BE2C (cell line): ENCODE measurements at places on chromosomes 1 and 21.

DNA sequence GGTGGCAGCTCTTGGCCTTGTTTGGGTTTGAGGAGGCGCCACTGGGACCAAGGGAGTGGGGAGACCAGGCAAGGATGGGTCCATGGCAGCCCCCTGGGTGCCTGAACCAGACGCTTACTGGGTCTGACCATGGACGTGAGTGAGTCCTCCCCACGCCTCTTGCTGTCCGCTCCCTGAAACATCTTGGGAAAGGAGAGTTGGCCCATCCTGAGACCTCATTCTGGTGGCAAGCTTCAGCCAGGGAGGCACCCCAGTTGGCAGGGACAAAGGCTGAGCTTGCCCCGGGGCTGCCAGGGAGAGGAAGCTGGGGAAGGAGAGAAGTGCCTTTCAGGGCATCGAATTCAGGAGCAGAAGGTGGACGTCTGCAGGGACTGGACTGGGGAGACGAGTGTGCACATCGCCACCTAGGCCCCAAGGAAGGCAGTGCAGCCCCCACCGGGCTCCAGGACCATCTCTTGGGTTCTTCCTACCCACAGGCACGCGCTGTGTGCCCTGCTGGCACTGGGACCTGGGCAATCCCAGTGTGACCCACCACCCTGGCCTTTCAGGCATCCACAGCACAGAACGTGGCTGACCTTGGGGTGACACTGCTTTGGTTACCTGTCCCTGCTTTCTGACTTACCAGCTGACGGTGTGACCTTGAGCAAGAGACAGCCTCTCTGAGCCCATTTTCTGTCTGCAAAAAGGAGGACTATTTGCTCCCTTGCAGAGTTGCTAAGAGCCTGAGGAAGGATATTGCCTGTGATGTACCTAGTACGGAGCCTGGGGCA, 132.9 kb upstream of the WNT4 start:
- DNase-seq = peak; percentile 58

DNA sequence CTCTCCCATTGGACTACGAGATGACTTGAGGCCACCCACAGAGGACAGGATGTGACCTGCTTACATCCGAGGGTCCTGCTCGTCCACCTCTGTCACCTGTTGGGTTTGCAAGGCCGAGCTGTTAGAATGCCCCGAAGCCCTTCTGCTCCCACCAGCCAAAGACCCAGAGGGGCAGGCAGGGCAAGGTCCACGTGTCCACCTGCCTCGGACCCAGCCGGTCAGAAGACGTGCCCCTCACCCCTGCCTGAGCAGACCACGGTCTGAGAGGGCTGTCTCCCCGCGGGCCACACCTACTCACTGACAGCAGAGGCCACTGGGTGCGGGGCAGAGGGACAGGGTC, 30.3 kb upstream of the TRAPPC10 start:
- DNase-seq = no peak

DNA sequence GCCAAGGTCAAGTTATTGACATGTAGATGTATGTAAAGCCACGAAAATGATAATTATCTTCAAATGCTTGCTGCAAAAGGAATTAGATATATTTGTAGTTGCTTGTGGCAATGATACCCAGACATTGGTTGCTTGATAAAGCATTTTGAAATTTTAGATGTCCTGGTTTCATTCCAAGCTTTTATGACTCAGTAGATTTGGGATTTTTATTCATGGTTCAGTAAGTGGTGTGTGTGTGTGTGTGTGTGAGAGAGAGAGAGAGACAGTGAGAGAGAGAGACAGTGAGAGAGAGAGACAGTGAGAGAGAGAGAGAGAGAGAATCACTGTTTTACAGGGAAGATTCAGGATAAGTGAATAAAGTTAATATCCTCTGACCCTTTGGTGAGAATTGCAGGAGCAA, 498.2 kb upstream of the C1orf87 start:
- DNase-seq = no peak

DNA sequence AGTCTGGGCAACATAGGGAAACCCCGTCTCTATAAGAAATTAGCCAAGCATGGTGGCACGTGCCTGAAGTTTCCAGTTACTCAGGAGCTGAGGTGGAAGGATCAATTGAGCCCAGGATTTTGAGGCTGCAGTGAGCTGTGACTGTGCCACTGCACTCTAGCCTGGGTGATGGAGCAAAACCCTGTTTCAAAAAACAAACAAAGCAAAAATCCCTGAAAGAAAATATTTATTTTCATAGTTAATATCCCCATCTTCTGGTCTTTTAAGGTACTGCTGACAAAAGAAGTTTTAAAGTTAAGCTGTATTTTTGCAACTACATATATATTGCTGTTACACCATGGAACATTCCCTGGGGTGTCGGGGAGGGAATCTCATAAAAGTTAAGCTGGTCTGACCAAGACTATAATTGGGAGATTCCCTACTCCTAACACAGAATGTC, 26.0 kb downstream of the VAMP4 start:
- DNase-seq = no peak

DNA sequence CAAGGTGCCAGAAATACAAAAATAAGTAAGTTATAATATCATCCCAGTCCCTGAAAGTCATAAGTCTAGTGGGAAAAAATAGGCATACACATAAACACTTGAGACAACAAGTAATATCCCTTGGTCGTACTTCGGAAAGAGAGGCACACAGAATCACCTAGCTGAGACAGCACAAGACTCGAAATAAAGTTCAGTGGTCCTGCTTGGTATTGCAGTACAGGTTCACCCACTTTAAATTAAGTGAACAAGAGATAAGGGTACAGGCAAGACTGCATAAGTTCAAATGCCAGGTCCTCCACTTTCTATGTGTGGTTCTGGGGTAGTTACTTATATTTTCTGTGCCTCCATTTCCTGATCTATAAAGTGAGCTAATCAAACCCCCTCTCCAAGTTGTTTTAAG, 47.6 kb downstream of the SEC16B start:
- DNase-seq = no peak

- no peak for DNase-seq
Measured at GRCh38 chr1:237444120-237444790, 402.3 kb downstream of the RYR2 start.

GRCh38 chr1:30778154-30778978, 20.8 kb upstream of the LAPTM5 start:
- peak; percentile 92 for DNase-seq

DNA sequence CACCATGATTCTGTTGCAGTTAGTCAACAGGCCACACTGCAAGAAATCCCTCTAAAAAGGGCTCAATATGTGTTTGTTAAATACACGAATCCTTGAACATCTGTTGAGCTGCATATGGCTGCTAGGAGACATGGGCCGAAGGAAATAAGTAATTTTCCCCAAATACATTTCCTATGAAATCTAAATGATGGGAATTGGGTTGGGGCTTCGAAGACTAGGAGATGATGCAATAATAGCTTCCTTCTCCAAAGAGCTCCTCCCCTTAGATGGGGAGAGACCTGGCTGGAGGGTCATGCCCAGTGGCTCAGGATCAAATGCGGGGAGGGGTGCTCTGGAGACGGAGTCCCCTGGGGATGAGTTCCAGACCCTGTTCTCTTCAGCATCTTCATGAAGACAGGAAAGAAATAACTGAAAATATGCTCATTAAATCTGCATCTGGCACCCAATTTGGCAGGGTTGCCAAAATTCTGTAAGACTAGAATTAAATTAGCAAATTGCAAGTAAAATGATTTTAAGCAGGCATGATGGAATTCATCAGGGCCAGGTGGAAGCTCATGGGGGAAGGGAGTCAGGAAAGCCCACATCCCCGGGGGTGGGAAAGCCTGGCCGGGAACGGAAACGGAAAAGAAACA, 165.0 kb upstream of the EDN2 start:
- no peak for DNase-seq

- DNase-seq = peak; percentile 37
Measured at GRCh38 chr1:167713330-167714081, 8.3 kb upstream of the MPZL1 start.

GRCh38 chr1:112881742-112882127, 74.3 kb downstream of the SLC16A1 start:
- DNase-seq = no peak

GRCh38 chr1:167270349-167271092, 49.8 kb downstream of the POU2F1 start:
- DNase-seq = no peak

DNA sequence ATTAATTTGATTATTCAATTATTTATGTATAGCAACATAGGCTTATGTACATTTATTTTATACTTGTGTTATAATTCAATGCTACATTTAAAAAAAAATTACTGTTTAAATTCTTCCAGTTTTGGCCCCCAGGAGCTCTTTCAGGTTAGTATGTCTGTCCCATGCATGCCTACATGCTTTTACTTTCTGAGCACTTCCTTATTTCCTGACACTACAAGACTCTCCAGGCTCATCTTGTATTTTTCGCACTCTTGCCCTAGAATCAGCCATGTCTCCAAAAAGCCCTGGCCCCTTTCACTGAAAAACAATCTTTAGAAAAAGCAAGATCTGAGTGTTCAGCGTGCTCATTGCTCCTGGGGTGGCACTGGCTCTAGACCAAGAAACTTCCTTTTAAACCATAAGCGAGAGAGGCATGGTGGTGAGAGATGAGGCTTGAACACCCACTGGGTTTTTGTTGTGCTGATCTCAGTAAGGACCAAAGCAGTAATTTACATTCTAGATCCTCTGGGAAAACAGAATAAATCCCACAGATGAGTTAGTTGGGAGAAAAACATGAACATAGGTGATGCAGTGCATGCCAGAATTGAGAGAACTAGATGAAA, 95.0 kb downstream of the SLC30A10 start:
- DNase-seq = no peak

DNA sequence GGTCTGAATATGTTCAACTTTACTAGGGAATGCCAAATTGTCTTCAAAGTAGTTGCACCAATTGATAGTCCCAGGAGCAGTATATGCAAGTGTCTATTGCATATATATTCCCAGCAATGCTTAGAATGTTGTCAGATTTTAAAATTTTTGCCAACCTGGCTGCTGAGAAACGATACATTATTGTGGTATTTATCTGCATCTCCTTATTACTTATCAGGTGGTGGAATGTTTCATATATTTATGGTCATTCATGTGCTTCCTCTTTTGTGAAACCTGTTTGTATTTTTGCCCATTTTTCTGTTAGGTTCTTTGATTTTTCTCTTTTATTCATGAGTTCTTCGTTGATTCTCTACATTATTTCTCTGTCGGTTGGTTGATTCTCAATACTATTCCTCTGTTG, 39.5 kb downstream of the COLGALT2 start:
- DNase-seq = no peak

- DNase-seq = no peak
Measured at GRCh38 chr1:29880556-29880955, 644.2 kb downstream of the PTPRU start.

GRCh38 chr1:184745110-184745509, 9.5 kb downstream of the EDEM3 start:
- DNase-seq = no peak

DNA sequence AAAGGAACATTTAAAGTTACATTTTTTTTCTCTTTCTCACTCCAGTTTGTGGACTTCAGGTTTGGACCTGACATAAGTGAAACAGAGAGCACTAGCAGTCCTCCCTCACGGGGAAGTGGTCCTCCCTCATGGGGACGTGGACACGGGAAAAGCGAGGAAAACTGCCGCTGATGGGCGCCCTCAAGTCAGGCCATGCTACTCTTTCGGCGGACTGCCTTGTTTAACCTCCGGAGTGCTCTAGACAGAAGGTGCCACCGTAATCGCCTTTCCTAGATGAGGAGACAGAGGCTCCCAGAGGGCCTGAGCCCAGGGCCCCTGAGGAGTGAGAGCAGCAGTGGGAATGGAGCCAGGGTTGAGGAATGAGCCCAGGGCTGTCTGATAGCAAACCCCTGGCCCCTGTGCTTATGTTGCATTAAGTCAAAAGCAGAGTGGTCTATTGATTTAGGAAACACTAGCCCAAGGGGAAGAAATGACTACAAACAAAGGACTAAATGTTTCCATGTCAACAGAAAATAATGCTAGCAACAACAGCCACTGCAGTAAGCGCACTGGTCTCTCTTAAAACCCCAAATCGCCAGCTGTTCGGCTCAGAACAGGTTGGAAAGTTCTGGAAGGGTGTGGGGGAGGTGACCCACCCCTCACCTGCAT, 84.1 kb downstream of the DMRTB1 start:
- DNase-seq = no peak

GRCh38 chr1:116325922-116326321, 47.1 kb upstream of the ATP1A1 start:
- no peak for DNase-seq

GRCh38 chr1:226722240-226722900, 16.7 kb downstream of the ITPKB start:
- DNase-seq = no peak

DNA sequence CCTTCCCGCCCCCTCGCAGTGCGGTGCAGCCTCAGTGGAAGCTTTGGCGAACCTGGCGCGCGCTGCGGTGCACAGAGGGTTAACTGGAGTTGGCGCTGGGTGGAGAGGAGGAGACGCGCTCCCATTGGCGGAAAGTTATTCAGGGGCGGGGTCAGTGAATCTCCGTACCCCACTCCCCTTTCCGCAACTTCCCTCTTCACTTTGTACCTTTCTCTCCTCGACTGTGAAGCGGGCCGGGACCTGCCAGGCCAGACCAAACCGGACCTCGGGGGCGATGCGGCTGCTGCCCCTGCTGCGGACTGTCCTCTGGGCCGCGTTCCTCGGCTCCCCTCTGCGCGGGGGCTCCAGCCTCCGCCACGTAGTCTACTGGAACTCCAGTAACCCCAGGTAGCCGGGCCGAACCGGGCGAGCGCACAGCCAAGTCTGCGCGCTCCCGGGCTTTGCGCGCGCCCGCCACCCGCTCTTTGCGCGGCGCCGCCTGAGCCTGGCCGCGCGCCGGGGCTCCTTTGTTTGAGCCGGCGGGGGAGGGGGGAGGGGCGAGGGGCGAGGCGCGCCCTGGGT, at the start of gene EFNA4:
TSS of gene EFNA4 (plus strand) at position 191 of the 561 bp plus-strand sequence. CDS start at position 275, 84 bp downstream.
- DNase-seq = peak; percentile 86

DNA sequence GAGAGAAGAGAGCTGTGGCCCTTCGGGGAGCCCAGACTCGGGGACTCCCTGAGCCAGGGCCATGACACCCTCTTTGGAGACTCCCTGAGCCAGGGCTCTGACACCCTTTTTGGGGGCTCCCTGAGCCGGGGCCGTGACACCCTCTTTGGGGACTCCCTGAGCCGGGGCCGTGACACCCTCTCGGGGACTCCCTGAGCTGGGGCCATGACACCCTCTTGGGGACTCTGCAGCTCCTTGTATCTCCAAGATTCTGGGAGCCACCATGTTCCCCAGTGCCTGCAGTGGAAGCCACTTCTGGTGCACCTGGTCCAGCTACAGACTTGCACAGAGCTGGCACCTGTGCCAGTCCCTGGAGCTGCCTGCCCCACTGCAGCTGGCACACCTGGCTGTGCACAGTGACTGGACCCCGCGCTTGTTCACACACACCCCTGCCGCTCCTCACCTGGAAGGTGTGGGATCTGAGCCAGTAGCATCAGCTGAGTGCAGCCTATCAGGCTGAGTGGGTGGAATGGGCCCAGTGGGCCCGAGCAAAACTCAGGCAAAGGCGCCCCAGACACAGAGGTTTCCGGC, 3.8 kb upstream of the SSU72 start:
- no peak for DNase-seq

GRCh38 chr1:188022661-188023060, 1193.9 kb downstream of the PLA2G4A start:
- no peak for DNase-seq

- no peak for DNase-seq
Measured at GRCh38 chr1:82858031-82858430, 1057.3 kb downstream of the ADGRL2 start.

GRCh38 chr1:102100666-102101065, 103.9 kb upstream of the OLFM3 start:
- no peak for DNase-seq
